ENCODE measurements at places on chromosomes 2 and 18.

- DNase-seq, result no peak
Measured at GRCh38 chr2:28422908-28423741, 30.5 kb downstream of the FOSL2 start.

- no peak for DNase-seq
Measured at GRCh38 chr2:69774984-69775982, 33.3 kb downstream of the ANXA4 start.

DNA sequence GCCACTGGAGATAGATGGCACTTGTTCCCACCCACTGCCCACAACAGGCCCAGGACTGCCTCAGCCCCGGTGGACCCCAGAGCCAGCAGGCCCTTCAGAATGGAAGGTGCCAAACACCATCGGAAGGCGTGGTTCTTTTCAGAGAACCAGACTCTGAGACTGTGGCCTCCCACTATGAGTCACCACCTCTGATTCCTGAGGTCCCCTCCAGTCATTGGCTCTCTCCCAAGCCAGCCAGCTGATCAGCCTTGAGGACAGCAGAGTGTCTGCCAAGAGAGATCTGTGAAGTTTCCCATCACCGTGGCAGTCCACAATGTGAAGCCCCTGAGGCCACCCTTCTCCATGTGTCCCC is 10.4 kb upstream of the MAP3K2 start:
- peak; percentile 74 for DNase-seq

- DNase-seq, result no peak
Measured at GRCh38 chr2:220499225-220499624, 871.8 kb downstream of the SLC4A3 start.

- no peak for DNase-seq
Measured at GRCh38 chr2:178320011-178320585, 125.8 kb downstream of the OSBPL6 start.

- no peak for DNase-seq
Measured at GRCh38 chr2:44778221-44778654, 163.3 kb upstream of the SIX3 start.

- no peak for DNase-seq
Measured at GRCh38 chr18:9700261-9700796, 7.8 kb upstream of the RAB31 start.

- no peak for DNase-seq
Measured at GRCh38 chr2:239584986-239585385, 184.2 kb upstream of the HDAC4 start.

DNA sequence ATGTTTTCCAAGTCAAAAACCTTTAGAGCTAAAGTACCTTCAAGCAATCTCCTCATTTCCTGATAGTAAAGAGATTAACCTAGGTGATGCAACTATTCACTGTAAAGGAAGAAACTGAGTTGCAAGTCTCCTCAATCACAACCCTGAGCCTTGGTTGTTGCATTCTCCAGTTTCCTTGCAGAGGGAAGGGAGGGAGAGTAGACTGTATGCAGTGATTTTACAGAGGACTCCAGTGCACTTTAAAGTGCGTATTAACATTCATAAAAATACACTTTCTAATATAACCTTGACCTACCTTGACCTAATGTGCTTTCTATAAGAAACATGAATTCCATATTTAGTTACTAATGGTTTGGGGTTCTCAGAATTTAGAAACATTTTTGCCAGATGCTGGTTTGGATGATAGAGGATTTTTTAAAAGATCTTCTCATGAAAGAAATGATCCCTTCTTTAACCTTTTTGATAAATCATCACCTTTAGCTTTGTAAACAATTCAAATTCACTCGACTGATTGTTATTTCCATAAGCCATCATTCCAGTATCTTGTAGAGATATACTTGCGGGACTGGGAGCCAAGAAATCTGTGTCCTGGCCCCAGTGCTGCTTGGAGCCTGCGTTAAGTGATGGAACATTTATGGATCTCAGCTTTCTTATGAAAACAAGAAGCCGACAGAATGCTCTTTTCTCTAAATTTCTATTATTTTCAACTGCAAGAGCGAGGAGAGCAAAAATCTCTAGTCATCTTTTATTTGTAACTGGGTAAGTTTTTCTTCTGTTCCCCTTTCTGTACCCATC is 228.3 kb downstream of the ZNF521 start:
- DNase-seq, result no peak

DNA sequence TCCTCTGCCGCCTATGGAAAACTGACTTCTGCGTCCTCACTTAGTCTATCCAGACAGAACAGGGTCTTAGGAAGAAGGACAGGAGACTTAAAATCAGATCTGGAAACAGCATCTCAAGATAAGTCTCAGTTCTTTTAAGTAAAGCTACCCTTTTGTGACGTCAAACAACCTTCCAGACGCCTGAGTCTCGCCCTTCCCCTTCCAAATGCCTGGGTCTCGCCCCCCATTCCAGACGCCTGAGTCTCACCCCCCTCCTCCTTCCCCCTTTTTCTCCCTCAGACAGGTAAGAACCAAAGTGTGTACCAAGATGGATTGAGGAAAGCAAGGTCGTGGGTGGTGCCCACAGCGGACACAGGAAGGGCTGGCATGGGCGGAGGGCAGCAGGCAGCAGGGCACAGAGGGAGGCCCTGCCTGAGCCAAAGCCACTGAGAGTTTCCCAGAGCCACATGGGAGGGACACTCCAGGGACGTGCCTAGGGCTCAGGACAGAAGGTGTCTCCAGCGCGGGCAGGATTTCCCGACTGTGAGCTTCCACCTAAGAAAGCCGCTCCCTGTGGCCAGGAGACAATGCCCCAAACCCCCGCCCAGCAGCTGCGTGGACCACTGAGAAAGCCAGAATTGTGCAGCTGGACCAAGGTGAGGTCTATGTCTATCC is 51.3 kb downstream of the ANKMY1 start:
- DNase-seq, result peak; percentile 9

- no peak for DNase-seq
Measured at GRCh38 chr2:32553829-32554432, 73.9 kb upstream of the TTC27 start.

GRCh38 chr2:214004463-214004862 is 406.4 kb upstream of the VWC2L start:
- DNase-seq, result no peak

DNA sequence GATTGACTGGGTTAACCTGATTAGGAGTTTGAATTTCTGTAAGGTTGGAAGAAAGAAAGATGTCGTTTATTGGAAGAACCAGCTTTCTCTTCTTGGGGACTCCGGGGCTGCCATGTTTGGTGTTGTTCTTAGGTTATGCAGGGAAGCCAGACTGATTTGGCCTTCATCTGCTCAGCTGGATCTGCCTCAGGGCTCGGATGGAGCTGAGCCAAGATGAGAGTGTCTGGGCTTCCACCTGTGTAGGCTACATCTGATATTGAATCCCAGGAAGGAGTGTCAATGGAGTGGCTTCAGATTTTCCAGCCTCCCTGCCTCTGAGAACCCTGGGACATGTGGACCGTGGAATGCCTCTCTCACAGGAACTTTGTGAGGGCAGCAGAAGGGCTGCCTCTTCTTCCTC is 126.1 kb downstream of the WDSUB1 start:
- no peak for DNase-seq

- no peak for DNase-seq
Measured at GRCh38 chr2:109405873-109406272, 207.9 kb downstream of the SEPTIN10 start.

DNA sequence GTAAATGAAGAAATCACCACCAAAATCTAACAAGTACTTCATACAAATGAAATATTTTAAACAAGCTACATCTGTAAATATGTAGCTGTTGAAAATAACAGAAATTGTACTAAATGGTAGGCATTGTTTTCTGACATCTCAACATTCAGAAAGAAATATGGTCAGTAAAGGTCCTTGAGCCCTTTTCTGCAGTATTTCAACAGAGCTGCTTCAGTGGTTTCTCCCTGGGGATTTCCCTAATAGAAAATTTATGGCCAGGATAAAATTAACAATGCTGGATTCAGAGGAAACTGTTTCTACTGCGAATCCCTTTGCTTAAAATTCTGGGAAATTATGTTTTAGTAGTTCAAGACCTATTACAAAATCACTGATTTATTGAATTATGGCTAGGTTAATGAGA is 256.6 kb downstream of the PIEZO2 start:
- no peak for DNase-seq

GRCh38 chr2:140658760-140659692 is 1471.8 kb downstream of the LRP1B start:
- DNase-seq, result no peak

DNA sequence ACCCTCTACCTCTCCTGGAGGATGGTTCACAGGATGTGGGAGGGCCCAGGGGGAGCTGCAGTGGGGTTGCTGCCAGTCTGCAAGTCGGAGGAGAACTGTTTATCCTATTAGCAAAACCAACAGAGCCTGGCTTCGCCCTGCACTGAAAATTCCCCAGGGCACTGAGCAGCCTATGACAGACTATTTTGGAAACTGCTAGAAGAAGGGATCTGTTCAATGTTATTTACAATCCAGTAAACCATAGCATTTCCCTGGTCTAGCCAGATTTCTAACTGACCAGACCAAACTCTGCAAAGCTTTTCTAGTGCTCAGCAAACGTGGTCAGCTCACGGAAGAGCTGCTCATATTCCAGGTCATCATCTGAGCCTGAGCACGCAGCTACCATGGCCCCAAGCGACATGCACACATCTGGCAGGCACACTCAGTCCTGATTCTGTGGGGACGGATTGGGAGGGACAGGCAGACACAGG is 64.8 kb upstream of the PID1 start:
- DNase-seq, result no peak

DNA sequence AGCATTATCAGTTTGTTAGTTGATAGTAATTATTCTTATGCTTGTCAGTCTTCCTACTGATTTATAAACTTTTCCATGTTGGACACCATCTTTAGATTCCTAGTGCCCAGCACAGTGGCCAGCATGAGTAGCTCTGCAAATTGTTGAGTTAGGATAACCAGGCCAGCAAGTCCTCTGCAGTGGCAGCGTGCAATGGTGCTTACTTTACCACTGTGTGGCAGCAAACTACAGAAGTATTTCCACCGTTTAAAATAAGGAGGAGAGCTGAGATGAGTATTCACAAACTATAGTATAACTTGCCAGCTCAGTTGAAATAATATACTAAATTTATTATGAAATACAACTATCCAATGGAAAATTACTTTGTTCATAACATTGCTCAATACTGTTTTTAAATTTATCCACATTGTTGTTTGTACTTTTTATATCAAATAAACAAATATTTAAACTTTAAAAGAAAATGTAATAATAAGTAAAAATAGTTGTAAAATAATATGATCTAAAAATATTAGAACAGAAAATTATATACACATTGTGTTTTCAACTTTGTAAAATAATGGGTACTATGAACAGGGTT is 9.3 kb upstream of the THADA start:
- peak; percentile 36 for DNase-seq

- DNase-seq, result no peak
Measured at GRCh38 chr2:43088143-43089073, 138.0 kb downstream of the ZFP36L2 start.

DNA sequence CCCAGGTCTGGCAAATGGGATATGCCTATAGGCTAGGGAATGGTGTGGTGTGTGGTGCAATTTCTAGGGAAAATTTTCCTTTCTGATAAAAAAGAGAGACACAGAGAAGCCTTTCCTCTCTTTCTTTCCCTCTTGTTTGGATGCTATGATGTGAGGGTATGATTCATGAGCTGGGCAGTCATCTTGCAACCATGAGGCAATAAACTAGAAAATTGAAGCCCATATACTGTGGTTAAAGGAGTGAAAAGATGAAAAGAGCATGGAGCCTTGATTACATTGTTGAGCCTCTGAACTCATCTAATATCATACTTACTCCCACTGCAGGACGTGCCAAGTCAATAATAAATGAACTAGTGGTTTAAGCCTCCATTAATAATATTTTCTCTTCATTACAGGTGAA is 215.6 kb downstream of the HAUS1 start:
- no peak for DNase-seq

DNA sequence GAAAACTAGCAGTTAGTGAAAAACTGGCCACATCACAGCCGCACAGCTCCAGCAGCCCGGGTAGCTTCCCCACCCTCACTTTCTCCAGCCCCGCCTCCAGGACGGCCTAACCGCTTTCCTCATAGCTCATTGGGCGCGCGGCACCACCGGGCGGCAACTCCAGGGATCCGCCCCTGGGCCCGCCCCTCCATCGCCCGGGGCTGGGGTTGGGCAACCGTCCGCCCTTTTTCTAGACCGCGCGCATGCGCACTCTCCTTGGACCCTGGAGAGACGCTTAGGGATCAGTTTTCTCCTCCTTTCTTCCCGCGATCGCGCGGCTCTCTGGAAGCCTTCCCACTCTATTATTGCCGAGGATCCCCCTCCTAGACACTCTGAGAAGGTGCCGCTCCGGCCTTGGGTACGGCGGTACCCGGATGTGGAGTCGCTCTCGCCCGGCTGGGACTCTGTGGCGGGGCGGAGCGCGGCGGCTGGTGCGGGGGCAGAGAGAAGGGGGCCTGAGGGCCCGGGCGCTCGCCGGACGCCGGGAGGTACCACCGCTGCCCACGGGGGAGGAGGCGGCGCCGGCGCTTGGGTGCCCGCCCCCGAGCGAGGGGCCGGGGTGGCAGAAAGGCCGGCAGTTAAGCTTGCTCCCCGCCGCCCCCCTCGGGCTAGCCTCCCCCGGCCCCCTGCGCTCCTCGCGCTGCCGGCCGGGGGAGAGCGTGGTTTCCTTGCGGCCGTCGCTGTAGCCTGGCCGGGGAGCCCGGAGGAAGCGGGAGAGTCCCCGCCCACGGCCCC is at the start of gene MIB1:
TSS of gene MIB1 (plus strand) at position 255 of the 774 bp plus-strand sequence. CDS start 792 bp downstream, outside the sequence.
- peak; percentile 73 for DNase-seq

GRCh38 chr2:101388232-101388631 is 929 bp upstream of the CREG2 start:
- DNase-seq, result no peak

- no peak for DNase-seq
Measured at GRCh38 chr2:231059756-231060155, 3.1 kb downstream of the PSMD1 start.

GRCh38 chr18:63071701-63072141 is 247.8 kb downstream of the BCL2 start:
- DNase-seq, result no peak

DNA sequence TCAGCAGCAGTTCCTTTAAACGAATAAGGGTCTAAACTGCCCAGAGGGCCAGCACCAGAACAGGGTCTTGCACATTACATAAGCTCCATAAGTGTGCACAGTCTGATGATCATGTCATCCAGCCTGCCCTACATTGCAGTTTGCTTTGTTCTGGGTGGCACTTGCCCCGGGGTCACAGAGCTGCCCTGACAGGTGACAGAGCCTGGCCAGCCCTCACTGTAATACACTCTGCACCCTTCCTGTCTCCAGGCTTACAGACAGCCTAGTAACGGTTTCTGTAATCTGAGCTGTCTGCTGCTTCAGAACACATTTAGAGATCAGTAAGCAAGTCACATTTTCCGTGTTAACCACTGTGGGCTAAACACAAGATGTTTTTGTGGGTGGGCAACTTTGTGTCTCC is 213.3 kb downstream of the FAM210A start:
- no peak for DNase-seq

DNA sequence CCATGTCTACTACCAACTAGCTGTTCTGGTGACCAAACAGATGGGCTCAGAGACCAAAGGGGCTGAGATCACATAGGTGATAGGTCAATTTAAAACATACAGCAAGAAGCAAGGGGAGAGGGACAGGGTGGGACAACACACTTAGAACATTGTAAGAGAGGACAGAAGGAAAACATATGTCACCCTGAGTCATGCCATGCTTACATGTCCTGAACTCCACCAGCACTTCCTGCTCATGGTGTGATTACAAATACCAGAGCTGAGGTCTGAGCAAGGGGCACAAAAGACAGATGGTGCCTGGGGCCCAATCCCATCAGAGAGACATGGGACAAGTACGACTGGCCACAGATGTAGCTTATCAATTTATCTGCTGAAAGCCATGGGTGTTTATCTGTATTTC is 28.7 kb upstream of the GALNT14 start:
- DNase-seq, result no peak

GRCh38 chr18:73110307-73110706 is 242.5 kb upstream of the NETO1 start:
- DNase-seq, result no peak
